Stimulated activated CD4-positive, alpha-beta T cell treated with anti-CD3 and anti-CD28 coated beads, Interleukin-1b, Interleukin-23, amount 100 ng/mL, for 1 hour (primary cell): ENCODE measurements at places on chromosomes 11 and 22.

GRCh38 chr22:49053578-49053977 is 774.1 kb downstream of the BRD1 start:
- DNase-seq = no peak

DNA sequence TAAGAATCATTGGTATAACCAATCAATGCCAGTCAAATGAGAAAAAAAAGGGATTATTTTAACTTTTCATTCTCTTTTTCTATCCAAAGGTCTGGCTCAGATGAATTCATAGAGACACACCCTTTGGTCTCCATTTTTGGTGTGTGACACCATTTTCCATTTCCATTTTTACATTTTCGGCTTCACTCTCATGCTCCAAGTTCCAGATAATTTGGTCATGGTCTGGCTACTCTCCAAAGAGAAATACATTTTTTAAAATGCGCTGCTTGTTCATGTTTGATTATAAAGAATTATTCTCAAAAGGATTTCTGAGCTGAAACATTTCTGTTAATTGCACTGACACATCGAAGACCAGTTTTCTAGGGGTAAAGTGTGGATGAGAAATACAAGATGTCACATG is 51.6 kb upstream of the FIBIN start:
- no peak for DNase-seq

DNA sequence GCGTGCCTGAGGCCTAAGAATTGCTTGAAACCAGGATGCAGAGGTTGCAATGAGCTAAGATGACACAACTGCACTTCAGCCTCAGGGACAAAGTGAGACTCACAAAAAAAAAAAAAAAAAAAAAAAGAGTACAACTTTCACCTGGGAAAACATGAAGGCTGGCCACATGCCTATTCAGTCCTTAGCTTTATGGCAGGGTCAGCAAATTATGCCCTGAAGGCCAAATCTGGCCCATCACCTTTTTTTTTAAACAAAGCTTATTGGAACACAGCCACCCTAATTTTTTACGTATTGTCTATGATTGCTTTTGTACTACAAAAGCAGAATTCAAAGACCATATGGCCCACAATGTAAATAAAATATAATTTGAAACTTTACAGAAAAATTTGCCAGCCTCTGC is 8.2 kb downstream of the FSHB start:
- no peak for DNase-seq

GRCh38 chr11:75574698-75575602 is 12.9 kb downstream of the SERPINH1 start:
- DNase-seq = no peak

DNA sequence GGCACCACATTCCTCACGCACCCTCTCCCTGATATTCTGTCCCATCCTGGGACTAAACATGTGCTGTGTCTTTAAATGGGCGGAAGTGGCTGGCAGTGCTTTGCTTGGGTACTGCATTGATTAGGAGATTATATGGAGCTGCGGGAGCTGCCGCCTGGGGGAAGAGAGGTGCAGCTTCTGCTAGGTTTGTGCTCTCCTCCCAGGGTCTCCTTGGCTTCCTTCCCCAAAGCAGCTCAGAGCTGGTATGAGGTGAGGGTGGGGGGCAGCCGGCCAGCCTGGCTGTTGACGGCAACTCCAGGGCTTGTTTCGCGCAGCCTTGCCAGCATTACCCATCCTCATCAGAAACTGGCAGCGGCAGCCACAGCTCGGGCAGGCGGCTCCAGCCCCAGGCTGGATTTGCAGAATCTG is 95.4 kb downstream of the GRAMD1B start:
- DNase-seq = no peak

DNA sequence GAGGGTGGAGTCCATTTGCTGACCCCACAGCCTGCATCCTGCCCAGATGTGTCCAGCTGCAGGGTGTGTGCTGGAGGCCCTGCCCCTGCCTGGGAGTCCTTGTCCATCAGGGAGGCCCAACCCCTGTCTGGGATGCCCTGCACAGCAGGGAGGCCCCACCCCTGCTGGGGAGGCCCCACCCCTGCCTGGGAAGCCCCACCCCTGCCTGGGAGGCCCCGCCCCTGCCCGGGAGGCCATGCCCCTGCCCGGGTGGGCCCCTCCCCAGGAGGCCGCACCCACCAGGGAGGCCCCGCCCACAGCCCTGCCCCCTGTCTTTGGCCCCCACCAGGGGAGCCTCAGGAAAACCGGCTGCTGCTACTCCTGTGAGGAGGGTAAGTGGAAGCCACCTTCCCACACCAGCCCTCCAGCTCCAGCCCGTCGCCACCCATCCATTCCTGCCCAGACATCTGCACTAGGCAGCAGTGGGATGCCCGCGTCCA is 37.2 kb downstream of the MUC5B start:
- no peak for DNase-seq

- DNase-seq = no peak
Measured at GRCh38 chr11:70456921-70457532, 58.7 kb downstream of the CTTN start.

- DNase-seq = no peak
Measured at GRCh38 chr11:129271030-129271429, 78.9 kb upstream of the ARHGAP32 start.

DNA sequence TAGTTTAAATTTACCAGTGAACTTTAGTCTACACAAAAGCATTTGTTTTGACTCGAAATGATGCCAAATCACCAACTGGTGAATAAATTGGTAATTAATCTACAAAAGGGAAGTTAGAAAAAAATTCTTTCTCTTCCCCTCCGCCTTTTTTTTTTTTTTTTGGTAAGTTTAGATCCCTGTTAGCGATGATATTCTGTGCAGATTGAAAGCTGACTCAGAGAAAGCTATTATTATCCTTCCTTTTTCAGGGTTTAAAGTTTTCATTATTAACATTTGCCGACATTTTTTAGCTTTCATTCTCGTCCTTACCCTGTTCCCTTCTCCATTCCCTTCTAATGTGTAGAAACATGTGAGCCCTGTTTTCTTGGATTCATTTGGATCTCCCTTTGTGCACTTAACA is 16.8 kb upstream of the NUP160 start:
- DNase-seq = no peak
